ENCODE measurements at places on chromosomes 2 and 18. TPM values are rescaled to one million over a fixed set of nuclear protein-coding genes. Genes with fewer than 3 reads are reported as not detected.

CCDC85A gene
- total RNA-seq: not detected

NEB gene
- total RNA-seq: 0.65 TPM

RGPD4 gene
- not detected for total RNA-seq

SLC23A3 gene
- 1.6 TPM for total RNA-seq

TUBA4B gene
- not detected for total RNA-seq

MAPK4 gene
- total RNA-seq: not detected

UGT1A4 gene
- total RNA-seq: not detected

ANKRD30B gene
- not detected for total RNA-seq

CCDC195 gene
- not detected for total RNA-seq

NFATC1 gene
- total RNA-seq: 49.2 TPM

ID2 gene
- 97.1 TPM for total RNA-seq

CDK5R2 gene
- not detected for total RNA-seq

MEP1B gene
- not detected for total RNA-seq
